Karpas-422 (cell line): ENCODE measurements at places on chromosomes 4 and X. TPM values are rescaled to one million over a fixed set of nuclear protein-coding genes. Genes with fewer than 3 reads are reported as not detected.
A peak's percentile ranks its signal among the peaks of the same experiment; 100 is the strongest.

The AR gene
- total RNA-seq: 0.25 and 1.5 TPM in 2 replicates

The C4orf51 gene
- not detected in 2 replicates for total RNA-seq

The AVPR2 gene
- not detected in 2 replicates for total RNA-seq

The SLC16A2 gene
- total RNA-seq: 0.79 TPM in 1 of 2 replicates, not detected in the other

The ADAM29 gene
- not detected in 2 replicates for total RNA-seq

The ELF2 gene
- 17.4 and 33.1 TPM in 2 replicates for total RNA-seq

The DSPP gene
- not detected in 2 replicates for total RNA-seq

The SLC6A8 gene
- 0.14 TPM in 1 of 2 replicates, not detected in the other for total RNA-seq

The TLR2 gene
- total RNA-seq: not detected in 2 replicates

The NWD2 gene
- total RNA-seq: not detected in 2 replicates

The VCX3A gene
- not detected in 2 replicates for total RNA-seq

The GUCY1A1 gene
- total RNA-seq: 3.0 and 6.1 TPM in 2 replicates

The TRIM60 gene
- not detected in 2 replicates for total RNA-seq

The ZNF711 gene
- total RNA-seq: 15.2 and 28.3 TPM in 2 replicates

GRCh38 chr4:71944956-71945355 is 86.8 kb upstream of the NPFFR2 start:
- no peaks in the 10 kb centered on the region for H3K27me3 ChIP-seq
- H3K27ac ChIP-seq: no peak overlapping the region
- no peak for DNase-seq

GRCh38 chr4:94390804-94391410 is 48.3 kb upstream of the HPGDS start:
- H3K27ac ChIP-seq: no peak overlapping the region
- no peaks in the 10 kb centered on the region for H3K36me3 ChIP-seq
- peak; percentile 65 for DNase-seq
- no peak overlapping the region for H3K4me3 ChIP-seq

DNA sequence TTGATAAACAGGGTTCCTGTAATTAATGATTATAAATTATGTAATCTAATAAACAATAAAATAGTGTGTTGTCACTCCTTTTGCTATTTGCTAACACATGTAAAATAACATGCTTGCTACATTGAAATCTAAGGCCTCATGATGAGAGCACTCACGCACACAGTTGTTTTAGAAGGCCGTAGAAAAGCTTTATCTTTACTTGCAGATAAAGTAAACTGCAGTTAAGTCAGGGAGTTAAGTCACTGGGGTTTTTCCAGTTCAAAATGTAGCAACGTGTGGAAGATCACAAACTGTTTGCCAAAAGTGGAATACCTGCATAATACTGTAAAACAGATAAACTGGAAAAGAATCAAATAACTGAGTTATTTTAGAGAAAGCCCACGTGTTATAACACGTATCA is 187.3 kb upstream of the PACRGL start:
- no peaks in the 10 kb centered on the region for H3K36me3 ChIP-seq
- no peak for DNase-seq
- no peaks in the 10 kb centered on the region for H3K4me1 ChIP-seq
- H3K27me3 ChIP-seq: no peaks in the 10 kb centered on the region
- no peak overlapping the region for H3K27ac ChIP-seq

GRCh38 chr4:38128478-38129459 is 168.6 kb downstream of the PTTG2 start:
- no peaks in the 10 kb centered on the region for H3K36me3 ChIP-seq
- no peaks in the 10 kb centered on the region for H3K27me3 ChIP-seq
- no peak overlapping the region for H3K27ac ChIP-seq
- DNase-seq: no peak
- H3K4me3 ChIP-seq: no peak overlapping the region
- H3K4me1 ChIP-seq: 0 out of 2 replicates have a peak, but pooled peaks cover 4% of the 10 kb centered on the region

GRCh38 chr4:147299205-147299604 is 181.7 kb upstream of the EDNRA start:
- no peak overlapping the region for H3K27ac ChIP-seq
- no peaks in the 10 kb centered on the region for H3K4me1 ChIP-seq
- peaks cover 3% of the 10 kb centered on the region; the same call in 1 of the 2 replicates for H3K27me3 ChIP-seq
- H3K4me3 ChIP-seq: no peak overlapping the region
- no peak for DNase-seq

GRCh38 chr4:130147641-130148040 is 1051.7 kb downstream of the C4orf33 start:
- DNase-seq: no peak
- H3K4me3 ChIP-seq: no peak overlapping the region
- no peaks in the 10 kb centered on the region for H3K27me3 ChIP-seq
- no peaks in the 10 kb centered on the region for H3K4me1 ChIP-seq
- H3K36me3 ChIP-seq: no peaks in the 10 kb centered on the region
- H3K27ac ChIP-seq: no peak overlapping the region

DNA sequence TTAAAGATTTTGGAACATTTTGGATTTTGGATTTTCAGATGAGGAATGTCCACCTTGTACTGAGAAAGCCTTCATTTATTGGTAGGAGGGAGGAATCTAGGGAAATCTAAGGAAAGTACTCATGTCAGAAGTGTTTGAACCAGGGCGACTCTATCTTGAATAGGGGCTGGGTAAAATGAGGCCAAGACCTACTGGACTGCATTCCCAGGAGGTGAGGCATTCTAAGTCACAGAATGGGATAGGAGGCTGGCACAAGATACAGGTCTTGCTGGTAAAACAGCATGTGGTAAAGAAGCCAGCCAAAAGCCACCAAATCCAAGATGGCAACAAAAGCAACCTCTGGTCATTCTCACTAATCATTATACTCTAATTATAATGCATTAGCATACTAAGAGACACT is 118.9 kb downstream of the MXRA5 start:
- no peak overlapping the region for H3K27ac ChIP-seq
- H3K4me3 ChIP-seq: no peak overlapping the region
- H3K27me3 ChIP-seq: no peaks in the 10 kb centered on the region
- H3K4me1 ChIP-seq: no peaks in the 10 kb centered on the region
- H3K36me3 ChIP-seq: no peaks in the 10 kb centered on the region

DNA sequence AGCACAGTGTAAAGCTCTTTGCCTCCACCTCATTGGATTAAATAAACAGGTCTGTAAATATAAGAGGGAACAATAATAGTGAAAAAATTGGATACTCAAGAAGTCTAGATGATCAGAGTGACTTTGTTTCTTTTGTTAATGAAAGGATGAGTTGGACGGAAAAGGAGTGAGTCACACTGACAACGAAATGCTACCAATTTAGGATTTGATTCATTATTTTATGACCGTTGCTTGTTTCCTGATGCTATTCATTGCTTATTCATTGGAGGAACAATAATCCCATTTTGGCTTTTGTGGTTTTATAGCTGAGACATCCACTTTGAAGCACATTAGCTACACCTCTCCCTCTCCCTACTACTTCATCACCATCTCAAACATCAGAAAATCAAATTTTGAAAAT is 74.4 kb upstream of the DYNLT3 start:
- no peak for DNase-seq
- H3K27me3 ChIP-seq: no peaks in the 10 kb centered on the region
- H3K27ac ChIP-seq: no peak overlapping the region
- no peaks in the 10 kb centered on the region for H3K4me1 ChIP-seq

- no peak overlapping the region for H3K27ac ChIP-seq
- DNase-seq: no peak
- no peaks in the 10 kb centered on the region for H3K36me3 ChIP-seq
- no peaks in the 10 kb centered on the region for H3K27me3 ChIP-seq
- H3K4me1 ChIP-seq: peaks cover 18% of the 10 kb centered on the region
Observed at GRCh38 chr4:1171311-1172227, 814 bp downstream of the SPON2 start.

GRCh38 chr4:7256984-7257810 is 64.9 kb downstream of the SORCS2 start:
- DNase-seq: no peak
- no peaks in the 10 kb centered on the region for H3K36me3 ChIP-seq
- H3K4me1 ChIP-seq: peaks cover 58% of the 10 kb centered on the region
- peak overlapping the region; percentile 64 for H3K4me3 ChIP-seq

DNA sequence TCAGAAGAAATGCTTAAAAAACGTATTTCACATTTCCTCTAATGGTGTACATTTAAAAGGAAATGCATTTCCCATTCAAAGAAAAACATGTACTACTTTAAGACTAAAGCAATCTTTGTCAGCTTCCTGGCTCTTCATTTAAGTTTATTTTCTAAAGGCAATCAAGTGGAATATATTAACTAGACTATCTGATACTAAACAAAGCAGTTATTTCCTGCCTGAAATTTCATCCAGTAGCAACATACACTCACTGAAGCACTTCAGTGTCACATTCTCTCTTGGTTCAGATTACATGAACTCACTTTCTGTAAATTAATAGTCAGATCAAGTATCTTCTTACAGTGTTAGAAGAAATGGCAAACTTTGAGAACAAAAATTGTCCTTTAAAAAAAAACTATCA is 42.5 kb downstream of the LRBA start:
- no peaks in the 10 kb centered on the region for H3K36me3 ChIP-seq
- peak overlapping the region; percentile 5; the same call in 1 of the 2 replicates for H3K4me3 ChIP-seq
- H3K4me1 ChIP-seq: peaks cover 39% of the 10 kb centered on the region
- no peaks in the 10 kb centered on the region for H3K27me3 ChIP-seq

DNA sequence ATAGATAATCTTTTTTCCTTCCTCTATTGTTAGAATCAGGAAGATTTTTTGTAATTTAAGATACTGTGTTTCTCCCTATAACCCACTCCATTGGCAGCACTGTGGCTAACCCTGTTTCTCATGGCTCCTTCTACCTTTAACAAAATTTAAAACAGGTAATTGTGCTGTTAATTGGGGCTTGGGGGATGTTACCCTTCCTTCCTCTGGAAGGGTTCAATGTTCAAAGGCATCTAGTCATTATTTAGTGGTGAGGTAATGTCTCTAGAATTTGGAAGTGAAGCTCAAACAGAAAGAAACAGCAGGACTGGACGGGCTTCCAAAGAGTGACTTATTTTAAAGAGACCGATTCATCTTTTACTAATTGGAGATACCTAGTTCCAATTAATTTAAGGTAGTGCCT is 166.4 kb downstream of the TRIML1 start:
- no peak overlapping the region for H3K27ac ChIP-seq
- H3K4me1 ChIP-seq: no peaks in the 10 kb centered on the region
- no peaks in the 10 kb centered on the region for H3K27me3 ChIP-seq
- H3K4me3 ChIP-seq: no peak overlapping the region
